ENCODE measurements at places on chromosomes 4 and X.
A peak's percentile ranks its signal among the peaks of the same experiment; 100 is the strongest.

DNA sequence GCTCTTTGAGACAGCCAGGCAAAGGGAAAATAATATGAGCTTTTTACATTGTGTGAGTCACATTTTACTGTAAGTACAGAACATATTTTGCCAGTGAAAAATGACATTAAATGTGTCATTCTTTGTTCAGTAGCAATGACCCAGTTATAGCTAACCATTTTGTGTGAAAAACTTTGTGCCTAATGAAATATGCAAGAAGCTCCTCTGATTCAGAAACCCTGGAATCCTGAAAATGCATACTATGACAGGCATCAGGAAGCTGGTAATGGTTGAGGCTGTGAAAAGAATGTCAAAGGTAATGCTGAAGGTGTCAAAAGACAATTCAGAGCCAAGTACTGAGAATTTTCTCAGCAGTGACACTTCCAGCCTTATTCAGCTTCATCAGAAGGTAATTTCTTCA, 549.5 kb upstream of the SMIM31 start:
- no peak for DNase-seq

GRCh38 chrX:11137543-11138139, 26.5 kb downstream of the HCCS start:
- peak; percentile 29 for DNase-seq

GRCh38 chrX:153816831-153817690, 13.3 kb downstream of the PDZD4 start:
- no peak for DNase-seq

- peak; percentile 69 for DNase-seq
Measured at GRCh38 chr4:137754652-137755471, 222.6 kb upstream of the PCDH18 start.

GRCh38 chr4:182449930-182450439, 206.8 kb downstream of the TENM3 start:
- peak; percentile 10 for DNase-seq

- DNase-seq, result no peak
Measured at GRCh38 chr4:126513596-126513995, 1119.2 kb upstream of the INTU start.

DNA sequence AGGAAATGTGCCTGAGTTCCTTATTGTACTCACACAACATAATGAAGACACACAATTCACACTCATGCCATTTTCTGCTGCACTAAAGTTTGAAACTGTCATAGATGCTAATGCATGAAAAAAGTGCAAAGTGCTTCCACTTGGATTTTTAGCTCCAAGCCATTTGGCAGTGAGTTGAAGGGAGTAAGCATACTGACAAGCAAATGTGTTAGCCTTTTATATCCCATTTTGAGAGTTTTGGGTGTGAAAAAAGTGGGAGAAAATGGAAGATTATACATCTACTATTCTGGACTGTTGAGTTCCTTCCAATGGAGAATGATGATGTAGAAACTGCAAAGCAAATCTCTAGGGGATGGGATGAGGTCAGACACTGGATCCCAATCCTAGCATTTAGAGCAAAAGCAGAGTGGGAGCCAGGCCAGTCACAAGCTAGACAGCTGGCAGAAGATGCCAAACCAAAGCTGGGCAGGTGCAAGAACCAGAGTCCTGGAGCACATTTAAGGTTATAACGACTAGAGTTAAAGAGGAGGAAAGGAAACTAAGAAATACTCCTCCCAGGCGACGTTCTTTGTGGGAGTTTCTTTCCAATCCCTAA, 216.8 kb downstream of the FBXO8 start:
- no peak for DNase-seq

GRCh38 chr4:153341575-153342090, 2.9 kb upstream of the MND1 start:
- peak; percentile 31 for DNase-seq

GRCh38 chr4:96189761-96190160, 349.9 kb downstream of the PDHA2 start:
- no peak for DNase-seq

DNA sequence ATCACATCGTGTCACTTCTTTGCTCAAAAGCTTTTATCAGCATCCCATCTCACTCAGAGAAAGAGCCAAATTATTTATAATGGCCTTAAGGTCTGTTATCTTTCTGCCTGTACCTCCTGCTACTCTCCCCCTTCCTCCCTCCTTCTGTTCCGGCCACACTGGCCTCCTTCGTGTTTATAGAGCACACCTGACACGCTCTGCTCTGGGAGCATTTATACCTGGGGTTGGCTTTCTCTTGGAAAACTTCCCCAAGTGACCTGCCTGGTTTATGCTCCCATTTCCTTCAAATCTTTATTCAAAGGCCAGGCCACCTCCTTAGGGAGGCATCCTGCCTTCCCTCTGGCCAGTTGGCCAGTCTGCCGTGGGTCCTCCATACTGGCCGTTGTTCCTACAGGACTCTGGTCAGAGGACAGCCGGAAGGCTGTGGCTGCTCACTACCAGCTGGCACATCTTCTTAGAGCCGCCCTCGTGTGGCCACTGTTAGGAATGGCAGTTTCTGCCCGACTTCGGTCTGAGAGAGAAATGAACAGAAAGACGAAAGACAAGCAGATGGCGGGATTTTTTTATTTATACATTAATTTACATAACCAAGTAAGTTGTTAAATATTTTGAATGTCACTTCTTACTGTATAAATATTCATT, 80.2 kb upstream of the CBLL2 start:
- DNase-seq, result peak; percentile 41

GRCh38 chr4:120839334-120839973, 83.1 kb downstream of the PRDM5 start:
- DNase-seq, result no peak

- DNase-seq, result no peak
Measured at GRCh38 chr4:105933083-105933482, 37.8 kb downstream of the NPNT start.

DNA sequence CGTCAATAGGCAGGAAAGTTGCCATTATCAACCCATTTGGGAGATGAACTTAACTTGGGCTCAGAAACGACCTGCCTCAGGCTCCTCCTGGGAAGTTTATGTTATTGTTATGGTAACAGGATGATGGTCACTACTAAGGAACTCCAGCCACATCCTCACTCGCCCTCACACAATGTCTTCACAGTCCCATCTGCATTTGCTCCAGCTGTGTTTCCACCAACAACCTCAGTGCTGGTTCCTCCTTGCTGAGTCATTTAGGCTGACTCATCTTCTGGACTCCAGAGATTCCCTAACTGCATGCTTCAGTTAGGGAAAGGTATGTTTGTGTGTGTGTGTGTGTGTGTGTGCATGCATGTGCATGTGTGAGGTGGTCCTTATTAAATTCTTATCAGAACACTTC, 293.4 kb upstream of the BOD1L1 start:
- peak; percentile 99 for DNase-seq

DNA sequence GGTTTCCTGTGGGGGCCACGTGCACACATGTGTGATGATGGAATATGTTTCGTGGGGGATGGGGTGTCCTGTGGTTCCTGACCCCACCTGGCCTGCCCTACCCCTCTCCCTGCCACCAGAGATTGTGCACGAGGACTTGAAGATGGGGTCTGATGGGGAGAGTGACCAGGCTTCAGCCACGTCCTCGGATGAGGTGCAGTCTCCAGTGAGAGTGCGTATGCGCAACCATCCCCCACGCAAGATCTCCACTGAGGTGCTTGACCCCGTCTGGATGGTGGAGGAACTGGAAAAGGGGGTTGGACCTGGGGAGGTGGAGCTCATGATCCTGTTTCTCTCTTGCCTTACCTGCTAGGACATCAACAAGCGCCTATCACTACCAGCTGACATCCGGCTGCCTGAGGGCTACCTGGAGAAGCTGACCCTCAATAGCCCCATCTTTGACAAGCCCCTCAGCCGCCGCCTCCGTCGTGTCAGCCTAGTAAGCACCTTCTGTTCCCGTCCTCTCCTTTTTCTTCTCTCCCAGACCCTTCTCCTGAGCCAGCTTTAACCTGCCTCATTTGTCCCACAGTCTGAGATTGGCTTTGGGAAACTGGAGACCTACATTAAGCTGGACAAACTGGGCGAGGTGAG, 5.9 kb downstream of the CDK16 start:
- DNase-seq, result no peak

GRCh38 chr4:183816882-183817509, 88.1 kb upstream of the STOX2 start:
- no peak for DNase-seq

GRCh38 chr4:112185740-112186670, 40.8 kb downstream of the FAM241A start:
- DNase-seq, result no peak

DNA sequence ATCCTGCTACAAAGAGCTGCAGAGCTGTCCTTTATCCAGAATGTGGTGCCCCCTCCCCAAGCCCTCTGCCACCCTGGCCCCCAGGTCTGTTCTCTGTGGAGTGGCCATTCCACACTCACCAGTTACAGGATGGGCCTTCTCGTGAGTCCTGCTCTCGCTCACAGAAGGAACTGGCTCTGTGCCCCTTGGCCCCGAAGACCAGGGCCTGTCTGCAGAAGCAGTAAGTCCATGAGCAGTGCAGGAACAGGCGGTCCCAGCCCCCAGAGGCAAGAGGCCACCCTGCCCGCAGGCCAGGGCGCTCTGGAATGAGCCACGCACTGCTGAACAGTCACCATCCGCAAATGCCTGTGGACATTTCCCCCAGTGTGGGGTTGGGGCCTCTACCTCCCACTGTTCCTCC, 92.2 kb downstream of the DCTD start:
- no peak for DNase-seq

GRCh38 chr4:145101091-145101490, 3.0 kb downstream of the ABCE1 start:
- no peak for DNase-seq

DNA sequence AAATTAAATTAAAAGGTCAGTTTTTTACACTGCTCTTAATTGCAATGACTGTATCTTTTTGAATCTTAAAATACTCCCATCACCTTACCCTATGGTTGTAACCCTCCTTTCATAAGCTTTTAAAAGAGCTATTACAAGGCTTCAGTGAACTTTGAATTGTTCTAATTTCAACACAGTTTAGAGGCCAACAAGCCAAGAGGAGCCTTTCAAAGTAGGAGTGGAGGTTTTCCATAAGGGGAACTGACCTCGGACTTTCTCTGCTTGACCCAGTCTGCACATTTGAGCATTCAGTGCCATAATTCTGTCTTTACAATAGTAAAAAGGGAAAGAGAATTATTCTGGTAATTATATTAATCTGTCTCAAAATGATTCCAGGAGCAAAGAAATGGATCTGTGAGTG, 98.9 kb downstream of the PARM1 start:
- DNase-seq, result no peak

- no peak for DNase-seq
Measured at GRCh38 chrX:39497702-39498265, 600.0 kb downstream of the BCOR start.

- no peak for DNase-seq
Measured at GRCh38 chrX:150438165-150438564, 75.0 kb downstream of the MAMLD1 start.

- peak; percentile 47 for DNase-seq
Measured at GRCh38 chrX:74536832-74537371, 77.5 kb downstream of the RLIM start.

DNA sequence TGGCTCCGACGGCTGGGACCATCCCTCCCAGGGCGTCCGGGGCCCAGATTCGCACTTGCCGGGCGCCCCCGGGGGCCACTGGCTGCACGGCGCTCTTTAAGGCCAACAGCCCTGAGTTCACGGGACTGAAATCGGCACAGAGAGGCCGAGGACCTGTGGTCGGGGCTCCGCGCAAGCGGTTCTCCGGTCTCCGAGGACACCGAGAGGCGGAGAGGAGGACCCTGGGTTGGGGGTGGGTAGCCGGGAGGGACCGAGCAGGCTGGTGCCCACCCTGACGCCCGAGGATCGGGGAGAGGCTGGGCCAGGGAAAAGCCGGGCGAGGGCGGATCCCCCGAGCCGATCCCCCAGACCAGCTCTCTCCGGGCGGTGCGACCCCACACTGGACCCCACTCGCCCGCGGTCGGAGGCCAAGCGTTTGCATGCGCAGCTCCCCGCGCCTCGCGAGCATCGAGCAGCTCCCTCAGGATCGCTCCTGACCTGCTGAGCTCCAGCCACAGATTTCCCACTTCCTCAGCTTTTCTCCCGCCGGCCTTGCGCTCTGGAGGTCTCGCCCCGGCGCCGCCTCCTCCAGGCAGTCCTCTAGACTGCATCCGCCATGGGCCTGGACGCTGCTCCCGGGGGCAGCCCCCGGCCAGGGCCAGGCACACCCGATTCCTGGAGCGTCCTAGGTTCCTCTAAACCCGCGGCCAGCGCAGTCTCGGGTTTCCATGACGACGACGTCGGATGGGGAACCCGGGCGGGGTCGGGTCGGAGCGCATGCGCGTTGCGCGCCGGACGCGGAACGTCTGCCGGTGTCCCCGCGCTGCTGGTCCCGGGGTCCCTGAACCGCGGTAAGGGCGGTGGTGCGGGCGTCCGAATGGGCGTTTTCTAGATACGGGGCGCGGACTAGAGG, 17.6 kb upstream of the NAT8L start:
- peak; percentile 74 for DNase-seq

DNA sequence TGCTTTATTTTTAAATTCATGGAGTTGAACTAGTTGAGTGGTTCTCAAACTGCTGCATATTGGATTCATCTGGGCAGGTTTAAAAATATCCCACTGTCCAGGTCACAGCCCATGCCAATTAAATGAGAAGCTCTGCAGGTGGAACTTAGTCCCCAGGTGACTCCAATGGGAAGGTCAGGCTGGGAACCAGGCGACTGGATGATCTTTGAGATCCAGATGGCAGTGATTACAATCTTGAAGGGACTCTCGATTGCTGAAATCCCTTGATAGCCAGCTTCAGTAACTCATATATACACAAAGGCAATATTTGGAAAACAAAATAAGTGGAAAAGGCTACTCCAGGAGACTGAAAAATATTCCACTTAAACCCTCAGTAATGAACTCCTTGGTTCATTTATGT, 8.1 kb downstream of the ADH1A start:
- DNase-seq, result no peak

- peak; percentile 36 for DNase-seq
Measured at GRCh38 chrX:31580726-31581125, 508.9 kb upstream of the FTHL17 start.

- no peak for DNase-seq
Measured at GRCh38 chrX:72026341-72027023, 105.2 kb downstream of the RTL5 start.

- DNase-seq, result no peak
Measured at GRCh38 chr4:120948382-120948781, 25.9 kb upstream of the PRDM5 start.

DNA sequence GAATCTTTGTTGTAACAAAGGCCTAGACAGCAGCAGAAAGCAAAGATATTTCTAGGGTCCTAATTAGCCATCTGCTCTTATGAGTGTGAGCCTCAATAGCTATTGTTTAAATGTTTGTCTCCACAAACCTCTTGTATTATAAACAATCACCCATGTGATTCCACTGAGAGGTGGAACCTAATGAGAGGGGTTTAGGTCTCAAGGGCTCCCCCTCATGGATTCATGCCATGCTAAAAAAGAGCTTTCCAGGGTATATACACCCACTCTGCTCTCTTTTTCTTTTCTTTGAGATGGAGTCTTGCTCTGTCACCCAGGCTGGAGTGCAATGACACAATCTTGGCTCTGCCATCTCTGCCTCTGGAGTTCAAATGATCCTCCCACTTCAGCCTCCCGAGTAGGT, 42.1 kb downstream of the TRIM61 start:
- DNase-seq, result no peak
